Hippocampal formation (tissue), 2 donors: ENCODE measurements at places on chromosomes 4 and X.

GRCh38 chrX:68867458-68868112 is 38.8 kb downstream of the EFNB1 start:
- peak; percentile 0 for DNase-seq

DNA sequence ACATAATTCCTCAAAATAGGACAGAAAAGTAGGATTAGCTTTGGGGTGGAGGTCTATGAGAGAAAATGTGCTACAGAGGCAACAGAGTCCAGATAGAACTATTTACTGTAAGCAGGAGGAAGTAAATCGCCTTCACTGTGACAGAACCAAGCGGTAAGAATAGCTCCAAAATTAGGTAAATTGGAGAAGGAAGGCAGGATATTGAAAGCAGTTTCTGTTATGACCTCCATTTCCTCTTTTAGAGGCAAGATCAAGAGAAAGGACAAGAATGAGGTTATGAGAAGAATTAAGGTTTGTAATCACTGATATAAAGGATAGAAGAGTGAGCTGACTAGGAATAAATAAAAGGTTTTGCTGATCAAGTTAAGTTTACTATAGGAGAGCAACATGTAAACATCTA is 44.1 kb upstream of the NEUROG2 start:
- no peak for DNase-seq

- no peak for DNase-seq
Observed at GRCh38 chrX:41923978-41924683, 777 bp upstream of the CASK start.

- peak; percentile 45 for DNase-seq
Observed at GRCh38 chr4:67084783-67085182, 460.5 kb downstream of the CENPC start.

GRCh38 chr4:15695240-15695699 is 7.6 kb upstream of the BST1 start:
- DNase-seq: no peak

- peak; percentile 1 for DNase-seq
Observed at GRCh38 chrX:64975491-64975890, 759 bp downstream of the ZC4H2 start.

- no peak for DNase-seq
Observed at GRCh38 chr4:145796346-145796745, 116.4 kb downstream of the C4orf51 start.

DNA sequence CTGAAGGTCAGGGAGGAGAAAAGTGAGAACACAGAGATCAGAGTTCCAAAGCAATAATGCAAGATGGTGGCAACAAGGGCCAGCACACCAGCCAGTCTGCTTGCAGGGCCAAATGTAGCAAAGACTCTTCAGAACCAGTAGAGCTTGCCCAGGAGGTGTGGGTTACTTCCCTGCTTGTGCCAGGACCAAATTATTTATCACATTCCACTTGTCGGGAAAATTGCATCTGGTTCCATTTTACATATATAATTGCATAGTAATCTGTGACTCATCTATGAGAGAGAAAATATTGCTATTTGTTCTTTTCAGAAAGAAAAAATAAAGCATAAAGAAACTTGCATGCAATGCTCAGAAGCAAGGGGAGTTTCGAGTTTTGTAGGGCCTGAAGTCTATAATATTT is 41.4 kb downstream of the MAML3 start:
- DNase-seq: no peak

GRCh38 chr4:83716874-83717273 is 181.0 kb downstream of the GPAT3 start:
- DNase-seq: no peak

DNA sequence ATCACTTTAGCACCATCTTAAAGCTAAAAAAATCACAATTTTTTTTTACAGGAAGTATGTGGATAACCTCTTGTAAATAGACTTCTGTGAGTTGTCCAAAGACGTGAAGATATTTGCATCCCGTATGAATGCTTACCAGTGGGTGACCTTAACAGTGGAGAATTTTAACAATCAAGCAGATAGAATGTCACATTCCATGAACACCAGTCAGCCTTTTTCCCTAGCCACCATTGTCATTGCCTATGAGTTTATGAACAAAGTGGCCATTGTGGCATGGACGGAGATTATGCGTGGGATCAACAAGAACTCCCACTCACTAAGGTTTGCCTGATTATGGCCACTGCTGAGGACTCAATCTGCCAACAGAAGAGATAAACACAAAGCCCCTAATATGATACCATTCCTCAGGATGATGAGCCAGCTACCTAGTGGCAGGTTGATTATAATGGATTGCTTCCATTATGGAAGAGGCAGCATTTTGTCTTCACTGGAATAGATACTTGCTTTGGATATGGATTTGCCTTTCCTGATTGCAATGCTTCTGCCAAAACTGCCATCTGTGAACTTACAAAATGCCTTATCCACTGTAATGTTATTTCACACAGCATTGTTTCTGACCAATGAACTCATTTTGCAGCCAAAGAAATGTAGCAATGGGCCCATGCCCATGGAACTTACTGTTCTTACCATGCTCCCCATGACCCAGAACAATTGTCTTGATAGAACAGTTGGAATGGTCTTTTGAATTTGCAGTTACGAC is 830.9 kb upstream of the NDST4 start:
- no peak for DNase-seq

DNA sequence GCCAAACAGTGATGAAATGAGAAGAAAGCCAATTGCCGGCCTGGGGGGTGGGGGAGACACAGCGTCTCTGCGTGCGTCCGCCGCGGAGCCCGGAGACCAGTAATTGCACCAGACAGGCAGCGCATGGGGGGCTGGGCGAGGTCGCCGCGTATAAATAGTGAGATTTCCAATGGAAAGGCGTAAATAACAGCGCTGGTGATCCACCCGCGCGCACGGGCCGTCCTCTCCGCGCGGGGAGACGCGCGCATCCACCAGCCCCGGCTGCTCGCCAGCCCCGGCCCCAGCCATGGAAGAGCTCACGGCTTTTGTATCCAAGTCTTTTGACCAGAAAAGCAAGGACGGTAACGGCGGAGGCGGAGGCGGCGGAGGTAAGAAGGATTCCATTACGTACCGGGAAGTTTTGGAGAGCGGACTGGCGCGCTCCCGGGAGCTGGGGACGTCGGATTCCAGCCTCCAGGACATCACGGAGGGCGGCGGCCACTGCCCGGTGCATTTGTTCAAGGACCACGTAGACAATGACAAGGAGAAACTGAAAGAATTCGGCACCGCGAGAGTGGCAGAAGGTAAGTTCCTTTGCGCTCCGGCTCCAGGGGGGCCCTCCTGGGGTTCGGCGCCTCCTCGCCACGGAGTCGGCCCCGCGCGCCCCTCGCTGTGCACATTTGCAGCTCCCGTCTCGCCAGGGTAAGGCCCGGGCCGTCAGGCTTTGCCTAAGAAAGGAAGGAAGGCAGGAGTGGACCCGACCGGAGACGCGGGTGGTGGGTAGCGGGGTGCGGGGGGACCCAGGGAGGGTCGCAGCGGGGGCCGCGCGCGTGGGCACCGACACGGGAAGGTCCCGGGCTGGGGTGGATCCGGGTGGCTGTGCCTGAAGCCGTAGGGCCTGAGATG is at the start of gene SHOX:
SHOX (plus strand) TSS at position 180 of the 885 bp plus-strand sequence; CDS start at position 287, 107 bp downstream.
- no peak for DNase-seq

- DNase-seq: no peak
Observed at GRCh38 chr4:78047366-78047765, 9.8 kb upstream of the FRAS1 start.

DNA sequence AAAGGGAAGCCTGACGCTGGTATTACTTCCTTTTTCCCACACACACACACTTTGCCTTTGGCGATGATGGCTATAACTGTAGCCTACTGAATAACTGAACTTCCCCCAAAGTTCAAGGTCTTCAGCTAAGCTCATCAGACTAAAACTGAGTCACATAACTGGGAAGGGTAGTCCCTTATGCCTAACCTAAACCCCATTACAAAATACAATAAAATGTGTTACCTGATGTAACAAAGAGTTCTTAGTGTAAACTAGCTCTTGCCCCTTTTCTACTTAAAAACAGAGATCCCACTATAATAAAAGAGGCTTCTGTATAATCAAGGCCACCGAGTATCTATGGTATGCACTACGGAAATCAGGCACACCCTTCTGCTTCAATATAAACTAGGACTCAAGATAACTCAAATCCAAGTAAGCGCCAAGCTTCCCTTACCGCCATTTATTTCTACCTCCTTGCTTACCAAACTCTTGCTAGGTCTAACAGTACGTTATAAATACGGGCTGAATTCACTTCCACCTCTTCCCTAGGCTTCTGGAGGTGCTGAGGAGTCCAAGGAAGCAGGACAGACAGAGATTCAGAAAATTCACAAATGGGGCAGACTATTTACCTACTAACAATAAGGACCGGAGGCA is 2.4 kb downstream of the OTUD4 start:
- peak; percentile 1 for DNase-seq

GRCh38 chrX:19639056-19639455 is 123.7 kb upstream of the MAP3K15 start:
- DNase-seq: no peak

GRCh38 chrX:119602701-119603255 is 3.4 kb downstream of the NKRF start:
- no peak for DNase-seq

DNA sequence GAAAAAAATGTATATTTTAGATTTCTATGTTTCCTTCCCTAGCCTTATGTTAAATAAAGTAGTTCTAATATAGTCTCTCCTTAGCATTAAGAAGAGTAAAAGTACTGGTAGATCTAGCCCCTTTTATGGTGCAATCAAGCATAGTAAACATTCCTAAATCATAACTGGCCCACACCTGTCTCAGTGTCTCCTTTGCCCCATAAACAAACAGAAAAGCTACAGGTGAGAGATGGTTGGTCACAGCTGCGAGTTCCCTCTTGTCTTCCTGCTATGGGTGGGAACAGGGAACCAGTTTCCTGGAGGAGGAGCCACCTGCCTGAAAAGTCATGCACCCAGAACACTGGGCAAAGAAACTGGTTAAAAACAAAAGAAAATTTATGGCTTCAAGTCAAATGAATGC is 16.6 kb downstream of the SOWAHB start:
- no peak for DNase-seq

DNA sequence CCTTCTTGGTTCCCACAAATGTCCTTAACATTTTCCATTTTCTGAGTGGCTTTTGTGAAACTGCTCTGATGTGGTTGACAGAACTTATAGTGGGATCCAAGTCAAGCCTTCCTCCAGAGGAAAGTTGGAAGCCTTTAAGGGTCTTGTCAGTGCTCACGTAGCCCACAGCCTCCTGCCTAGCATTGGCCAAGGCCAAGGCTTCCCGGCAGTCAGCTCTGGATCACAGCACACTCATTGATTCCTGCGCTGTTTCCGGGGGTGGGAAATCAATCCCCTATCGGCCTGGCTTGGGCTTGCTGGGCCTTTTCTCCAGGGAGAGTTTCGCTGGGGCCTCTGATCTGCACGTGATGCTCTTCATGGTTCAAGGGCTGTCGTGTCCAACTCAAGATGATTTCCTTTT is 76.1 kb downstream of the SLC9A6 start:
- DNase-seq: no peak

DNA sequence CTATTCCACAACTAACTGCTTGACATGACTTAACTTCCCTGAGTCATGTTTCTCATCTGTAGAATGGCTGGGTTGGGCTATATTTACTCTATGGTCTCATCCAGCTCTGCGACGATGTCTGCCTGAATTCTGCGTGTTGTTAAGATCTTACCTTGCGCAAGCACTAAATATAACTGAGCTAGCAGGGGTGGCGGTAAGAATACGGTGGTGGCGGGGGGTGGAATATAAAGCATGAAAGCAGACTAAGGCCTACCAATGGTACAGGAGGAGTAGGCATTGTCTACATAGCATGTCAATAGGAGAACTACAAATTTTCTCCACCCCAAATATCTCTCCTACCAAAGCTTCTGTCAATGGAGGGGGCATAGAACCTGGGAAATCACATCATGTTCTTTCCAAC is 45.7 kb upstream of the DCLK2 start:
- no peak for DNase-seq

DNA sequence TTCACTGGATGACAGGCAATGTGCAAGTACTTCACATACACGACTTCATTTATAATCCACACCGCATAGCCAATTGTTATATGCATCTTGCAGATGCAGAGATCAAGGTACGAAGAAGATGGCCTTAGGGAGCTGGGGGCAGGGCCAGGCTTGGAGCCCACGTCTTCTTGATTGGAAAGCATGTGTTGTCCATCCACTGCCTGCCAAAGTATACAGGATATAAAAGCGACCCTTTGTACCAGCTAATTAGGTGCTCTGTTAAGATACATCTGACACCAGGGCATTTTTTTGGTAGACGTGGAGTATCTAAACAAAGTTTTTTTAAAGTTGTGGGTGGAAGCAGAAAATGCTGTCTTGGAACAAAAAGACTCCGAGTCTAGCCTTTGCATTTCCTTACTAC is 1.4 kb downstream of the C4orf36 start:
- no peak for DNase-seq

DNA sequence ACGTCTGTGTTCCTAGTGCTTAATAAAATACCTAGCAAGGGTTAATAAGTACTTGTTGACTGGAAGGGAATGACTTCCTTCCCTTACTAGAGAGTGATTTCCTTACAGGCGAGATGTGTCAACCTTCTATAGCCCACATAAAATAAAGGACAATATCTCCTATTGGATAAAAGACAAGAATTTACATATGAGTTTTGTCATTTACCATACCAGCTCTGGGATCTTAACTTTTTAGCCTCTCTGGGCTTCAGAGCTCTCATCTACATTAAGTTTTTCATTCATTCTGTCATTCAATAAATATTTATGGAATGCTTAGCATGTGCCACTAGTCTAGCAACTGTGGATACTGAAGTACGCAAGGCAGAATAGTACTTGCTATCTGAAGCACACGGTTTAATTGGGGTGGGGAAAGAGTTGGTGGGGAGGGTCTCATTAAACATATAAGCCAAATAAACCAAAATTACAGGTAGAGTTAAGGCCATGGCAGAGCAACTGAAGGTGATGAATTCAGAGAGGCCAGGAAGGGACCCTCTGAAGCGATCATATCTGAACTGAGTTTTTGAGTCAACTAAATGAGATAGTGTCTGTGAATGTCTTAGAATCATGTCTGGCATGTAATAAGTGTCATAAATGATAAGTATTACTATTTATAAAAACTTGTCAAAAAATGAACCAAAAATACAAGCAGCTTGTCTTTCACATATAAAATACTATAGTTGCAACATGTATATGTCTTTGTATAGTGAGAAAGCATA is 91.6 kb upstream of the BMP2K start:
- DNase-seq: no peak

DNA sequence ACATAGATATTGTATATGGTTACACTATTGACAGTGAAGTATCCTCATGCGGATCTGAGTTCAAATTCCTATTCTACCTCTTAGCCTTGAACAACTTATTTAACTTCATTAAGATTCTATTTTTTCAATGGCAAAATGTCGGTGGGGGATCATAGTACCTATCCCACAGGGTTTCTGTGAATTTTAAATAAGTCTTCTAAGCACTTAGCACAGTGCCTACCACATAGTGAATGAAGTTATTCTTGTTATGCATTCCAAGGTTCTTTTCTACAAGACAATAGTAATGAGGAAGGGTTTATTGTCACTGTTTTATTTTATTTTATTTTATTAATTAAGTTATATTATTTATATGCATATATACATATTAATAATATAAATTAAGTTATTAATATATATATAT is 8.8 kb upstream of the ENAM start:
- no peak for DNase-seq

- no peak for DNase-seq
Observed at GRCh38 chr4:79201971-79202370, 123.9 kb downstream of the NAA11 start.

GRCh38 chr4:126564283-126564854 is 1068.4 kb upstream of the INTU start:
- DNase-seq: no peak
